ENCODE measurements at places on chromosomes 12 and 14.

DNA sequence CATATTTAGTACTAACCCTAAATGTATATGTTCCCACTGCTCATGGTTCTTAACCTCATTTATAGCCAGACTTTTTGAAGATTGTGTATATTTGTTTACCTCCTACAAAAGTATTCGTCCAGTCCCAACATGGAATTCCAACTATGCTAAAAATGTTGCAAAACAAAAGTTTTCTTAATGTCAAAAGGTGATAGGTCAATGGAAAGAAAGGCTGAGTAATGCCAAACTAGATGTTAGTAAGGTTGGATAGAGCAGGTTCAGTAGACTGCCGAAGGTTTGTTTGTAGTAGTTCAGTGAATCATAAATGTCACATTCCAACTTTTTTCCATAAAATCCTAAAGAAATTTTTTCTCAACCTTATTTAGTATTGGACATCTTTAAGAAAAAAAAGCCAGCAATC lies 874.5 kb downstream of the FLRT2 start:
- no peak for DNase-seq

DNA sequence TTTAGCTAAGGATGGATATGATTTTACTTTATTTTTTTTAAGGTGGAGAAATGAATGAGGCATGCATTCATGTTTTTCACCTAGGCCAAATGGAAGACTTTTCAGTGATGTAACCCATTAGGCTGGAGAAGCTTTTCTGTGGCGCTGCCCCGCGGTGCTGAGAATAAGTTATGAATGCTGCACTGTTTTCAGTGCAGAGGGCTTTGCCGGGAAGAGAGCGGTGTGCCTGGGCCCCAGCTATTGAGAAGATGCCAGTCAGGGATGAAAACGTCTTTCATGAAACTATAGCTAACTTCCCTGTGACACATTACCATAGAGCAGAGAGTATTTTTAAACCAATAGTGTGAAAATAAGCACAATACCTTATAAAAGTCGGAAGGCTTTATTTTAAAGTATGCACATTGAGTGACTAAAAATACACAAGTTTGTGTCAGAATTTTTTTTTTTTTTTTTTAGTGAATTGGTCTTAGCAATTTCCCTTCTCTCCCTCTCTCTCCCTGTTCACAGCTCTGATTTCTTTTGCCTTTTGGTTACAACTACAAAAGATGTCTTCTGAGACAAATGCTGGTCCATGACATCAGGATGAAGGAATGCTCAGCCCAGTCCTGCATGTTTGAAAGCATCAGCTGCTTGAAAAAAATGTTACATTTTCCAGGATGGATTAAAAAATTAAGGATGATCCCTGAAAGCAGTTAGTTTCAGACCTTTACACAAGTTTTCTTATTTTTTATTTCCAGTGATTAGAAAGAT lies 48.3 kb downstream of the NPAS3 start:
- DNase-seq, result no peak

GRCh38 chr12:51740536-51740935 lies 108.0 kb downstream of the FIGNL2 start:
- no peak for DNase-seq

GRCh38 chr12:19303496-19303895 lies 135.8 kb upstream of the AEBP2 start:
- no peak for DNase-seq

GRCh38 chr12:114011711-114012110 lies 45.6 kb upstream of the RBM19 start:
- DNase-seq, result no peak

All from NCI-H1930 (cell line).